ENCODE measurements at places on chromosomes 2 and 18.
A peak's percentile ranks its signal among the peaks of the same experiment; 100 is the strongest.

DNA sequence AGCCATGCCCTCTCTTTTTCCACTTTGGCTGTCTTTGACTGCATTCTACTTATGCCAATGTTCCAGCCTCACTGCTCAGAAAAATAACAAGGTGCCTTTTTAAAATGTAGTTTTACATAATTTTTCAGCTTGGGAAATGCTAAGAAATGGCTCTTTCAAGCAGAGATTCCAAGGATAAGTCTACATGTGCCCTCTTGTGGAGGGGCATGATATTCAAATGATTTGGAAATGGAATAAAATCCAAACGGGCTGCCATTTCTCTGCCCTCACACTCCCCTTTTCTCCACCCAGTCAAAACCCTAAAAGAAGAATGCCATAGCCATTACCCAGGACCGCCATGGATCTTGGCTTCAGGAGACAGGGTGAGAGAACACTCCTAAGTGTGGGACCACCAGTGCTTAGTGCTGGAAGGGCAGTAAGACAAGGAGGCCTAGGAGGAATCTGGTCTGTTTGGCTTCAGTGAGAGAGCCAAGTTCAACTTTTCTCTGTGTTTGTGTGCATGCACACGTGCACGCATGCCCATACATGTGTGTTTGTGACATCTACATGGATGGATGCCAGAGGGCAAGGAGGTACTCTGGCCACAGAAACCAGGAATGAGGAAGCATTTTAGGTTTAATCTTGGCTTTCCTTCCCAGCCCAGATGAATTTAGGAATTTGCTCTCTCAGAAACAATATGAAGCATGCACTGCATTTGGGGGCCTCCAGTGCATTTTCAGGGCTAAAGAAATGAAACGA is 174.0 kb upstream of the SLC14A2 start:
- DNase-seq = no peak

DNA sequence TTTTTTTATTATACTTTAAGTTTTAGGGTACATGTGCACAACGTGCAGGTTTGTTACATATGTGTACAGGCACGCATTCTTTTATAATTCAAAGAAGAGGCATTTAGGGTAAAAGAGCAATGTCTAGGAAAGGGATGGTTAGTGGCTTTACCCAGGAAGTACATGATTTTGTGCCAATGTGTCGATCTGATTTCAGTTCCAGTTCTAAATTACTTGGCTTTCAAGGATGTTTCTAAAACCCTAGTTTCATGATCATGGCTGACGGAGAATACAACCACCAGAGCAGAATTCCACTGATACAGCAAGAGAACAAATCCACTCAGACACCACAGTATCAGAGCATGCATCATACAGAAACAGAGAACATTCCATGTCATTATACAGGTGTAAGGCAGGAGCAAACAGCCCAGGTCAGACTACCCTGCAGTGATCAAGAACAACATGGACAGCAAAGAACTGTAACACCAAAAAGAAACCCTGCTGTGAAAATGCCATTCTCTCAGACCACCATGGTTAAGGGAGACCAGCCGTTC is 116.7 kb upstream of the STK17B start:
- DNase-seq = no peak

DNA sequence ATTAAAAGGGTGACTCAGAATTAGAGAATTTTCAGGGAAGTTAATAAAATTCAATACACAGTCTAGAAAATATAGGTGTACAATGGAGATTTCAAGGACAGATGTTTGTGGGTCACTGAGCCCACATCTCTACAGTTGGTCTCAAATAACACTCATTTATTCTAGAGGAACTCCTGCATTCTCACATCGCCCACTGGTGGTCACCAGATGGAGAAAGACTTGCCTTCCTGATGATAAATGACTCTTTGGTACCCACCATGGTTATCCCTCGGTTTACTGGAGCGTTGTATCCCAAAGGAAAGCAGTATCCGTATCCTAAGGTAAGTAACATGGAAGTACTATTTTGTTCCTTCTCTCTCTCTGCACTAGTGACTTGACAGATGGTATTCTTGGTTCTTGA is 1297.1 kb downstream of the DPP10 start:
- no peak for DNase-seq

DNA sequence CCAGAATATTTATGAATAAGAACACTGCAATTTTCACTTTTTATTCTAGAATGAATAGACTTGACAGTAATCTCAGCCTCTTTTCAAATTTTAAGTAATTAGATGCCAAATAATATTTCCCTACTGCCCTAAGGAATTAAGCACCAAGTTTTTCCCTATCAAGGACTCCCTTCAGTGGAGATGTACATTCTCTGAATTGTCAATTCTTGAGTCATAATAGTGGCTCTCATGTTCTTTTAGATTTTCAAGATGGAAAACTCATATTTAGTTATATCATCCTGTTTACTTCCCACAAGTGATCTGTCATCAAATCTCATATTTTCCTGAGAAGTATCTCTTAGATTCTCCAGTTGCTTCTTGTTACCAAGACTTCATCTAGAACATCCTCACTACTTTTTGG is 1248.9 kb upstream of the CHAC2 start:
- DNase-seq = no peak

- DNase-seq = no peak
Measured at GRCh38 chr2:176280867-176281658, 11.8 kb downstream of the MTX2 start.

DNA sequence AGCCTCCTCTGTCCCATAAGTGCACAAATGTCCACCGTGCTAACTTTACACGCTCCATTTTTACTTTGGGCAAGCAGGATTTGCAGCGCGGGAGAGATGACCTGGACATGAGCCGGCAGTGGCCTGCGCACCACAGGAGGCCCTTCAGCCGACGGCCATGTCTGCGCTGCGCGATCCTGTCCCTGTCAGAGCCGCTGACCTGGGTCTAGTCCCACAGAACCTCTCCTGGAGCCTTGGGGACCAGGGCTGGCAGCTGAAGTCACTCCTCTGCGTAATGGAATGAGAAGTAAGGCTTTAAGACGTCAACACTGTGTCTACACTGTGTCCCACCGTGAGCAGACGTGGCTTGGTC is 29.6 kb downstream of the ADI1 start:
- DNase-seq = no peak

DNA sequence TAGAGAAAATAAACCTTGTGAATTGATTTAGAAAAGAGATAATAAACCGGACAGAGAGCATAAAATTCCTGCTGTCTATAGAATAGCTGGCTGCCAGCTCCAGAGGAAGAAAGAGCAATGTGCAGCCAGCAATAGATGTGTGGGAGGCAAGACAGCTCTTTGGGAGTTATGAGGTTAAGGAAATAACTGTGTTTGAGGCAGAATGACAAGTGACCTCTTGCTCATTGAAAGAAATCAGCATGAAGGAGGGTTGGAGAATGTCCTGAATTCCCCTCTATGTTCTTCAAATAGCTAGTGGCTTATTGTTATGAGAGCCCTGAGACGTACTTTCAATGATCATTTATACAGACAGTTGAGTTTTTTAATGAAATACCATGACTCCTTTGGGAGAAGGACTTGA is 1009.9 kb upstream of the NXPH2 start:
- DNase-seq = no peak

DNA sequence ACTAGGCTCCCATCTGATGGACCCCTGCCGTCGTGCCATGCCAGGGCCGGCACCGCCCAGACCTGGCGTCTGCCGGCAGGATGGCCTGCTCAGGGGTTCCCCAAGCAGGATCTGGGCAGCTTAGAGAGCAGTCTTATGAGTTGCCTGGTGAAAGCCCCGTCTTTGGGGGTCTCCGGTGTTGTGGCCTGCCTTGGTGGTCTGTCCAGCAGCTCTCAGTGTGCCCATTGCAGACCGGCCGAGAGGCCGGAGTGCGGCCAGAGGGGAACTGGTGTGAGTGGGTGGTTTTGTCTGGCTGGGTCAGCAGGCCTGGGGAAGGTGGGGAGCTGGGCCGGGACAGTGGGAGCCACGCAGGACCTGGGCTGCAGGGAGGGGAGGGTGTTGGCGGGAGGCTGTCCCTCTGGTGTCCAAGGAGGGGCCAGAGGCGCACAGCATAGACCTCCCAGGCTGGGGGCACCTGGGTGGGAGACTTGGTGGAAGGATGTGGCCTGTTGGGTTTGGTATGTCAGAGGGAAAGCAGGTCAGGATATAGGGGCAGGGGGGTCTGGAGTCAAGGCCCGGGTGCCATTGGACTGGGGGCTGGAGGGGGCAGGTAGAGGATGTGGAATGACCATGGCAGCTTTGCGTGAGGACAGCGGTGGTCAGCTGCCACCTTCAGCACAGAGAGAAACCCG is 16.5 kb downstream of the GPC1 start:
- no peak for DNase-seq

- DNase-seq = no peak
Measured at GRCh38 chr2:159199761-159200465, 86.6 kb downstream of the WDSUB1 start.

GRCh38 chr18:40642692-40643229 is 1312.3 kb upstream of the PIK3C3 start:
- no peak for DNase-seq

GRCh38 chr18:13726972-13727331 is 479 bp downstream of the RNMT start:
- peak; percentile 1 for DNase-seq

DNA sequence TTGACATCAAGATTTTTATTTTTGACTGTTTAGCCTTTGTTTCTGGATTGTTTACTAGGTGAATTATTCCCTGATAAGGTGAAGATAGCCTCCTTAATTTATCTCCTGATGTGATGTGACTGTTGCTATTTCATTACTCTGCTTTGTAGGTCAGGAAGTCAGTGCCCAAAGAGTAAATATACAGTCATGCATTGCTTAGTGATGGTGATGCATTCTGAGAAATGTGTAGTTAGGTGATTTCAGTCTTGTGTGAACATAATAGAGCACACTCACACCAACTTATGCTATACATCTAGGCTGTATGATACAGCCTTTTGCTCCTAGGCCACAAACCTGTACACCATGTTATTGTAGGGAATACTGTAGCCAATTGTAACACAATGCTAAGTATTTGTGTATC is 102.4 kb upstream of the THUMPD2 start:
- DNase-seq = no peak

GRCh38 chr2:235021752-235022151 is 69.9 kb downstream of the SH3BP4 start:
- no peak for DNase-seq

DNA sequence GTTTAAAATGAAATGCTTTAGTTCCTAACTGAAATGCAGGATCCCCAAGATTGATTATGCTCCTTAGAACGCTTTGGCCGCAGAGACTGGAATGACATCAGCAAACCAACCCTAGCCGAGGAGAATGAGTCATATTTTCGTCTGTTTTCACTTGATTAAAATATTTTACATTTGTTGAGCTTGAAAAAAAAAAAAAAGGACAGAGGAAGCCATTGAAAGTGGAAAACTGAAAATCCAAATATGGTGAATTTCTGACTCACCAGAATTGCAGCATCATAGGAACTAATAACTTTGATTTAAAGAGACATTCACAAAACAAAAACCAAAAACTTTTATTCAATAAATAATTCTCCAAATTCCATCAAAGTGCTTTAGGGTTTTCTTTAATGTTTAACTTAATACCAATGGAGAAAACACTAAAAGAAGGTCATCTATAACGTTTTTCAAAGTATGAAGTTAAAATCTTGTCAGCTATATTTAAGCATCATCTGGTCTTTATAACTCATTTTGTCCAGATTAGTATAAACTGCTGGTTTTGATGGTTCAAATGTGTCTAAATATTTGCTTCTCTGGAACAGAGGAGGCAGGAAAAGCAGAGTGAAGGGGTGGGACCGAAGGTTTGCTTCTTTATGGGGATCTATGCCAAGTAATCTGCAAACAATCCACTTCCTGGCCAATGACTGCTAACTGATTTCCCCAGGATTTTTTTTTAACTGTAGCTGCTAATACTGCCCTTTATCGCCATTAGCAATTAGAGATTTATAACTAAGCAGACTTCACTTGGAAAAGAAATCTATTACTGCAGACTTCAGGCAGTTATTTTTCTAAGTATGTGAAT is 30.9 kb upstream of the COL5A2 start:
- DNase-seq = no peak

- DNase-seq = no peak
Measured at GRCh38 chr2:241835611-241836010, 23.1 kb downstream of the PDCD1 start.

DNA sequence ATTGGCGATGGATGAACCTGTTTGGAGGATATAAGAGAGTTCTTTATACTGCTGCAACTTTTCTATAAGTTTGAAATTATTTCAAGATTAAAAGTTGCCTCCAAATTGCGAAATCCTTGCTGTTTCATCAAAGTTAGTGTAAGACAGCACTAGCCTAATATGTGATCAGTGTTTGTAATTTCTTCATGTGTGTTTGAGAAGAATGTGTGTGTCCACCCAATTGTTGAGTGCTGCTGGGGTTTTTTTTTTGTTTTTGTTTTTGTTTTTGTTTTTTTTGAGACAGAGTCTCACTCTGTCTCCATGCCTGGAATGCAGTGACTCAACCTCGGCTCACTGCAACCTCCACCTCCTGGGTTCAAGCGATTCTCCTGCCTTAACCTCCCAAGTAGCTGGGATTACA is 33.4 kb downstream of the CDK15 start:
- no peak for DNase-seq

- no peak for DNase-seq
Measured at GRCh38 chr18:78295262-78295661, 684.4 kb upstream of the SALL3 start.

DNA sequence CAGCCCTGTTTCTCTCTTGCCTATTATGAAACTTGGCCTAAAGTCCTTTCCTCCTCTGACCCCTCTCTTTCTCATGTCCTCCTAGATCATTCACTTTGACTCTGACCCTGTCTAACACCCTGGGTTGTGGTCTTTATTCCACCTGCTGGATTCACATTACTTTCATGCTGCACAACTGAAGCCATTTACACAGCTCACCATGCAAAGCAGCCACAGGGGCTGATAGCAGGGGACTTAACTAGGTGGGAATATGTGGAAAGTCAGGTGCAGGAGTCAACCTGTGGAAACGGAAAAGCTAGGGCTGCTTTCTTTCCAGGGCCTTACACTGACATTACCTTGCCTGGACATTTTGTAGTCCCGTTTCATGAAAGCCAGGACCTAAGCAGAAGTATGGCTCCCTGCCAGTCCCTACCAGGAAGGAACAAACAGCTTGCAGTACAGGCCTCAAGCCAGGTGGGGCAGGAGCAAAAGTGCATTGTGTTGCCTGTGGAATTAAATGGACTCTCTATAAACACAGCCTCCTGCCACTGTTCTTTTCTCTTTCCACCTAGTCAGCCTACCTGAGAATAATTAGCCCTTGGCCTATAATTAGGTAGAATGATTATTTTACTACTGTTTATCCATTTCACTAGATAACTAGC is 11.8 kb downstream of the MAPRE3 start:
- DNase-seq = no peak

DNA sequence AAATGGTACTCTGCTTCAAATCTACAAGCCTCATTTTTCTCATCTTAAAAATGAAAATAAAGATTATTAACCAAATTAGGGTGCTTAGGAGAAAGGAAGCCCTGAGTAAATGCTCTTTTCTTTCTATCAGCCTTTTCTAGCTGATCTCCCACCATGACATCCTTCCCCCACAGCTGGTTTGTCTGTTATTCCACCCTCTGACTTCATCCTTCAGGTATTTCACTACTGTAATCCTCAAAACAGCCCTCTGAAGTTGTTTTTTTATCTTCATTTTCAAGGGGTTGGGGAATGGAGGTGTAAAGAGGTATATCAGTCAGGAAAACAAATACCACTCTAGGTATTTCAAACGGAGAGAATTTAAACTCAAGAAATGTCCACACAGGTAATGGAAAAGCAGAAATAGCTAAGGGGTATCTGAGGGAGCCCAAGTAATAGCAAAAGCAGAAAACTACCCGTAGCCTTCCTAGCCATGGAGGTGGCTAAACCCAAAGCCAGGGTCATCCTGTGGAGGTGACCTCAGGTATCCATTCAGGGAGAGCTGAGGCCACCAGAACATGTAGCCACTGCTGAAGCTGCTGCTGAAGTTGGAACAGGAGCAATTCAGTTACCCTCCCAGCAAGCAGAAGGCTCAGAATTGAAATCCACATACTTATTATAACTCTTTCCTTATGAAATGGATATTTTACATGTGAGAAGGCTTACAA is 990.9 kb upstream of the ACVR2A start:
- DNase-seq = no peak
